ENCODE measurements at places on chromosomes 7 and 10.

- no peak for DNase-seq
These were observed 26.1 kb upstream of the FIS1 start for GRCh38 chr7:101271021-101271420.

DNA sequence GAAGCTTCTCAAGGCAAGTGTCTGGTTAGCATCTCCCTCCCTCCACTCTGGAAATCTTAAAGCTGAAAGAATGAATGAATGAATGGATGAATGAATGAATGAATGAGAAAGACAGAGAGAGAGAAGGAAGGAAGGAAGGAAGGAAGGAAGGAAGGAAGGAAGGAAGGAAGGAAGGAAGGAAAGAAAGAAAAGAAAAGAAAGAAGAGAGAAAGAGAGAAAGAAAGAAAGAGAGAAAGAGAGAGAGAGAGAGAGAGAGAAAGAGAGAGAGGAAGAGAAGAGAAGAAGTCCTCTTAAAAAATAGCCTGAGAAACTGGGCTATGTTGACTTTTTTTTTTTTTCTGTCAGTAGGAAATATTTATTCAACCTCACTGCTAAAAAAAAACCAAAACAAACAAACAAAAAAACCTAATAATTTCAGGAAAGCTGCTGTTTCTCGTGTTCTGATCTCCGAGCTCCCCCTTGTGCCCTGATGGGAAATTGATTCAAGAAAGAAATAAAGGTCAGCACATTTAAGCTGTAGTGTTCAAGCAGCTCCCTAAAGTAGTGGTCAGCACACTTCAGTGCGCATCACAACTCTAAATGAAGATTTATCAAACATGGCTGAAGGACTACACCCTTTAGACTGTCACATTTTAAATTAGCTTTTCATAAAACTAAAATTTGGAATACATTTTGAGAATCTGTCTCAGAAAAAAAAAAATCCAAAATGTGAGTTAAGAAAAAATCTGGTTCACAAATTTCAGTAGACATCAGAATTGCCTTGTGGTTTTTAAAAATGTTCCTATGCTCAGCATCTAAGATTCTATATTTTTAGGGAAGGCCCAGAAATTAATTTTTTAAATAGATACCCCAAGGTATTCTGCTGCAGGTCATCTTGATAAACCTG lies 154.3 kb downstream of the ELAPOR2 start:
- no peak for DNase-seq

DNA sequence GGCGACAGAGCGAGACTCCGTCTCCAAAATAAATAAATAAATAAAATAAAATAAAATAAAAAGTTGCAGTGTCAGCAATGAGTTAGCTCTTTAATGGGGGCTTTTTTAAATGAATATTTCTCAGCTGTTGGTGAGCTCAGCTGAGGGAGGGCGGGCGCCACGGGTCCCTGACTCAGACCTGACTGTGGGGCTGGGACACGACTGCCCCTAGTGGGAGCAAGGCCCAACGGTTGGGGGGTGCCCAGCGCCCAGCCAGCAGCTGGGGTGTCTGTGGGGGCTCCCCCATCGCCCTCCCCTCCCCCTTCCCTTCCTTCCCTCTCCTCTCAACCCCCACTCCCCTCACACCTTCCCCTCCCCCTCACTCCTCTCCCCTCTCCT lies 46.6 kb downstream of the PWWP2B start:
- DNase-seq: no peak

- no peak for DNase-seq
These were observed 3.5 kb upstream of the TCAF1 start for GRCh38 chr7:143905509-143905908.

DNA sequence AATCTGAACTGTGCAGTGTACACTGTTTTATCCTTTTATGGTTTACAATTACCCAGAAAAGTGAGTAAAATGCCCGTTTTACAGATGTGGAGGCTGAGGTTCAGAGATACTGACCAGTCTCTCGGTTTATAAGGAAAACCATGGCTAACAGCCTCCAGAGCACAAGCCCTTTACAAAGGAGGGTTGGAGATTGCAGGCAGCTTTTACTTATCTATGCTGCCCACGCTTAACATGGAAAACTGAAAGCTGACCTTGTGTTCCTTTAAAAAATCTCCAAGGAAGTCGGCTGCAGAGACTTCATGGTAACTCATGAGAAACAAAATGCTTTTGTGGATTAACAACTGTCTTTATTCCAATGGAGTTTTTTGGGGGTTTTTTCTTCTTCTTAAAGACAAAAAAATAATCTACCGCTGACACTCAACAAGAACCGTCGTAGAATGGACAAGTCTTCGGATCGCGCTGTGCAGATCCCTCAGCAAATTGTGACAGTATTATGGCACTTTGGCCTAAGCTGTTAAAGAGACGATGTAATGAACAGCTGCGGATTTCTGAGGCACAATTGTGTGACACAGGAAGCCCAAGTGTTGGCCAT lies 654 bp upstream of the SLF2 start:
- no peak for DNase-seq

GRCh38 chr7:131164025-131164925 lies 163.4 kb upstream of the MKLN1 start:
- no peak for DNase-seq

DNA sequence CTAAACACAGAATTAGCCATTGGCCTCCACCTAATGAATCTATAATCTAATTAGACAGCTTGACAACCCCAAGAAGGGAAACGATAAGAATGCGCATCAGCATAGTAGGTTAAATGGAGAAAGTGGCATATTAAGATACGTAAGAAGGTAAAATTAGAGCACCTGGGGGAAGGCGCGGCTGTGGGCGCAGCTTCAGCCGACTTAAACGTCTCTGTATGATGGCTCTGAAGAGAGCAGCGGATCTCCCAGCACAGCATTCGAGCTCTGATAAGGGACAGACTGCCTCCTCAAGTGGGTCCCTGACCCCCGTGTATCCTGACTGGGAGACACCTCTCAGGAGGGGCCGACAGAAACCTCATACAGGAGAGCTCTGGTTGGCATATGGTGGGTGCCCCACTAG lies 518.8 kb downstream of the PHTF2 start:
- no peak for DNase-seq

DNA sequence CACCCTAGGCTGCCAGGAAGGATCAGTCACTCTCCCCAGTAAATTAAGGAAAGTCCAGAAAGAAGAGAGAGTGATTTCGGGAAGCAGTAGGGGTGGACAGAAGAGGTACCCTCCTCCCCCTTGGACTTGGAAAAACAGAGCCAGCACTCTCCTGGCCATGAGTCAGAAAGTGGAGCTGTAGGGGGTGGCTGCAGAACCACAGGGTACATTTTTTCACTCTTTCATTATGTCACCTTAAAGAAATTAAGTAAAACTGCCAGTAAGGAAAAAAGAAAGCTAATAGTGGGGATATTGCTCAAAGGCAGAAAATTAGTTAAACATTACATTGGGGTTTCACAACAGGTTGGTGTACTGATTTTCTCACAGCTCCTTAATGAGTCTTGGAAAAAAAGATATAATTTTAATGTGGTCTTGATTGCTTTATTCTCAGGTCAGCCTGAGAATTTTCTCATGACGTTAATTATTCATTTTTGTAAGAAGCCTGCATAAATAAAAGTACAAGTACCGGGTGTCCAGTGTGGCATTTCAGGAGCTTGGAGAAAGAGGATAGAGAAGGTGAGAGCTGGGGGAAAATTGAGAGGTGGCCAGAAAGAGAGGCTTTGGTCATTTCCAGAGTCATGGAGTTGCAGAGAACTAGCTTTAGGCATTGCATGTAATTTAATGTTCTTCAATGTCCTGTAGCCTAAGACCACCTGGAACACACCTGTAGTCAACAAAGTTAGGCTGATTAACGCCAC lies 23.2 kb upstream of the AOAH start:
- DNase-seq: no peak

DNA sequence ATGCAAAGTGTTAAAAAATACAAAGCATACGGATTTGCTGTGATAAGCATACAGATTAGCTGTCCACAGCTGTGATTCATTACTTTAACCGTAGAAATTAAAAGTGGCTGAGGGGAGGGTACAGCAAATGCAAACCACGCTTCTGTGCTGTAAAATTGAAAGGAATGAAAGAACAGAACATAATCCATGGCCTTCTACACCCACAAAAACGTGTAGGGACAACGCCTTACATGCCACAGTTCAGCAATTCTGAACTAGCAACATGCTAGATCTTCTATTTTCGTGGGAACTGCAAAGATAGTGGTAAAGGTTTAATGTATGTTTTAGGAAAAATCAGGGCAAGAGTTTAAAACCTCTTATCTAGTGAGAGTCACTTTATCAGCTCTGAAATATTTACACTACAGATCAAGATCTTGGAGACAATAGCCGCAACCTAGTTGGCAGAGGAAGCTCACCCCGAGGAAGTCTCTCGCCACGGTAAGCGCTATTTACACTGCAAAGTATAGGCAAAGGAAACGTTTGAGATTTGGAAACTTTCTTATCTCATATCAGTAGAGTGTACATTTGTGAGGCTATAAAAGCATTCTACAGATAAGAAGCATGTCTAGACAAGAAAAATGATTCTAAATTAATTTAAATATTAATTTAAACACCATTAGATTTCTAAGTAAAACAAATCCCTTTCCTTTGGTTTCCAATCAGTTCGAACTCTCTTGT lies 193.6 kb downstream of the MLLT10 start:
- no peak for DNase-seq

DNA sequence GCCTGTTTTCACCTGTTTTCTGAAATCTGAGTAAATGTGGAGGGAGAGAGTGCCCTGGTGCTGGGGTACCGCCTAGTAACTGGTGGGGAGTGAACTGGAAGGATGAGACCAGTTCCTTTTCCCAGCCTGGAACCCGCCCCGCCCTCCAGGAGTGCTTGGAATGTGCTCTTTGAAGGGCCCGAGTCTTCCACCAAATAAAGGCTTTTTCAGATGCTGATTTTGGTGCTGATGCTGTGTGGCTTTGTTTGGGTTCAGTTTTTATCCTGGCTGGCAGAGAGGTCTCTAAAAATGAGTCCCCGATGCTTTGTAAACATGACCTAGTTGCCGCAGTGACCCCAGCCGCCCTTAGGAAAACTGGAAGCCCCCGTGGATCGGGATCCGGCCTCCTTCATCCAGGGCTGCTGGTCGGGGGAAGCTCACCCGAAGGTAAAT lies 25.9 kb downstream of the FOXK1 start:
- DNase-seq: no peak

DNA sequence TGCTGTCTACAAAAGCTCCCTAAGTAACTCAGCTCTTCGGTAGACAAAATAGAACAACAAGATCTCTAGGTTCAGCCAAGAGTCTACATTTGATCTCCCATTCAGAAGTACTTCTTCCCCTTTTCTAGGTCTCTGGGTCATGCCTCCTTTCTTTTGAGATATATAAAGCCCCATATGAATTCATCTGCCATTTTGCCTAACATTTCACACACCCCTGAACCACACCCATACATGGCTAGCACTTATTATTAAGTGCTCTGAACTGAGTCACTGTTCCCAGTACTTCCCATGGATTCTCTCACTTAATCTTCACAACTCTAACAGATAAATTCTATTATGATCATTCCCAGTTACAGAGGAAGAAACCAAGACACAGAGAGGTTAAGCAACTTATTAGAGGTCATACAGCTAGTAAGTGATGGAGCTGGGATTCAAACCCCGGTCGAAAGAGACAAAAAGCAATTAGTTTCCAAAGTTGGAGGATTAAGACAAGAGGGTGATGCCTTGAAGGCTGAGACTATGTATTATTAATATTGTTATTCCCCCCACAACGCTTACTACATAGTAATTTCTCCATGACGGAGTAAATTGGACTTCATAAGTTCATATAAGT lies 17.3 kb downstream of the MYOF start:
- no peak for DNase-seq

- no peak for DNase-seq
These were observed 6.6 kb upstream of the OGDHL start for GRCh38 chr10:49768731-49769130.

- DNase-seq: no peak
These were observed 89.3 kb downstream of the DOCK4 start for GRCh38 chr7:112116894-112117293.

GRCh38 chr7:37394158-37394557 lies 54.5 kb downstream of the ELMO1 start:
- DNase-seq: no peak

DNA sequence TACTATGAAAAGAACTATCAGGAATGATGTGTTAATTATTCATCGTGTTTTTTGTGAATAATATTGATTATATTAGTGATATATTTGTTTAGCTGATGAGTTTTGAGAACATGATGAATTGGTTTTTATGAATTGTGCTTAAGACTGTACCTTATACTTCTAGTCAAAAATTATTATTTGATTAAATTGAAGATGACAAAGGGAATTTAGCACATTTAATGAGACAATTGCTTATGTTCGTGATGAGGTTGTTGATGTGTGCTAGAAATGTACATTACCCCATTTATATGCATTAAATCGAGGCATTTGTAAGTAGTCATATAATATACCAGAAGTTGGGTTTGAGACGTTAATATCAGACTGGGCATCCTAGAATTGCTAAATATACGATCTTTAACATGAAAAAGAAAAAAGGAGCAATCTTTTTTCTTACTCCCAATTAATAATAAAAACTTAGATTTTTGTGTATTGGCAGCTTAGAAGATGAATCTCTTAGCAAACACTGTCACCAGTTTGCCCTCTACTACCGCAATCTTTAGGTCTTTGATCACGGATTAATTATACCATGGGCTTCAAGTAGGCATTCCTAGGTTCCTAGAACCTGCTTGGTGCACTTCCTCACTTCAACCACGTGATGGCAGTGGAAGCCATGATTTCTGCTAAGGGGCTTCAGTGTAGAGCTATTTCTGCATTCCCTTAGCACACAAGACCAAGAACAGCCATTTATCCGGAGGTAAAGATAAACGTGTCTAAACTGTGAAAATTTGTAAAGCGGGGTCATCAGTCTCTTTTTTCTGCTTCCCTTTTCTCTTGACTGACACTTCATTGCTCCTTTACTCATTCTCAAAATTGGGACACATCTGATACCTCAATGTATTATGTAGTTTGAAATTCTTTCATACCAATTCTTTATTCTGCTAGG lies 1.6 kb downstream of the KLHDC10 start:
- peak; percentile 74 for DNase-seq

- DNase-seq: no peak
These were observed 15.2 kb downstream of the ZCWPW1 start for GRCh38 chr7:100413346-100413745.

- DNase-seq: no peak
These were observed 305.8 kb upstream of the KCND2 start for GRCh38 chr7:119967221-119967620.

Data from NCI-H2171 (cell line).